Lower lobe of right lung (tissue), 2 donors: ENCODE measurements at places on chromosomes 16 and 17. TPM values are rescaled to one million over a fixed set of nuclear protein-coding genes. Genes with fewer than 3 reads are reported as not detected.

DNA sequence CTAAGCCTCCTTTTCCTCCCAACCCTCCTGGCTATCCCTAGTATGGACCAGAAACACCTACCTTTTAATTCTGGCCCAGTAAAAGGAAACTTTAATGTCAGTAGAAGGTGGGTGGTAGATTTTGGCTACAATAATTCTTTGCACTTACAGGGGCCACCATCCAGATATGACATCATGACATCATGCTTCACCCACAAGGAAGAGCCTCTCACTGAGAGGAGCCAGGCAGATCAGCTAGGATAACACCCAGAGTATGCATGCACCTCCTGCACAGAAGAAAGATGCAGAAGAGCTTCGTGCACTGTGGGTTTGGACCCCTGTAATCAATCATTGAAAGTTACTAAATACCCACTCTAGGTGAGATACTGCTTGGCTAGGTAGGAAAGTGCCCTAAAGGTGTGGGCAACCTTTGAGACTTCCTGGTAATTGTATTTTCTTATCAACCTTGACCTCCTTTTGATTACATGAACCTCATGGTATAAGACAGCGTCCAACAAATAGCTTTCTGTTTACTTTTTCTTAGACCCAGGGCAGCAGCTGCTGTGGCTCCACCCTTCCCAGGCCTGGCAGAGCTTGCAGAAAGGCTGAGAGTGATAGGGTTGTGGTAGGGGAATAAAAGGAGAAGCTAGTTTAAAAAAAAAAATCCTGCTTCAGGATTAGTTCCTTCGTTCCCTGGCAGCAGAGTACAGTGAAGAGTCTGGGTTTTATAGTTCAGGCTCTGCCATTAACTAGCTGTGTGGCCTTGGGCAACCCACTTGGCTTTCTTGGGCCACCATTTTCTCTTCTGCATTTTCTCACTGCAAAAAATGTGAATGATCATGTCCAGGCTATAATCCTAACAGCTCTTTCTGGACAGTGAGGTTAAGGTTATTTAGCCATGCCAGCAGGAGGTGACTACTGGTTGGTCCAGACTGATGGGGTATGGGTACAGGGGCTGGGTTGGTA, 6.2 kb downstream of the MAP3K14 start:
- peak overlapping the region; percentile 88 for H3K27ac ChIP-seq
- H3K4me1 ChIP-seq: peaks cover 100% of the 10 kb centered on the region
- no peaks in the 10 kb centered on the region for H3K36me3 ChIP-seq
- peak; percentile 59 for DNase-seq
- H3K27me3 ChIP-seq: no peaks in the 10 kb centered on the region
- H3K4me3 ChIP-seq: no peak overlapping the region

GRCh38 chr17:17119106-17119505, 76.8 kb downstream of the MPRIP start:
- no peaks in the 10 kb centered on the region for H3K27me3 ChIP-seq
- no peaks in the 10 kb centered on the region for H3K36me3 ChIP-seq
- peak overlapping the region; percentile 72 for H3K27ac ChIP-seq
- no peak overlapping the region for H3K4me3 ChIP-seq
- DNase-seq: peak; percentile 63
- peaks cover 69% of the 10 kb centered on the region for H3K4me1 ChIP-seq

GRCh38 chr17:19486351-19487023, 47.2 kb upstream of the SLC47A1 start:
- DNase-seq: no peak
- H3K36me3 ChIP-seq: no peaks in the 10 kb centered on the region
- peak overlapping the region; percentile 4 for H3K27ac ChIP-seq
- H3K4me1 ChIP-seq: no peaks in the 10 kb centered on the region
- H3K27me3 ChIP-seq: no peaks in the 10 kb centered on the region
- H3K4me3 ChIP-seq: no peak overlapping the region

GRCh38 chr17:64780096-64781013, 118.2 kb upstream of the SMURF2 start:
- H3K27me3 ChIP-seq: no peaks in the 10 kb centered on the region
- H3K27ac ChIP-seq: peak overlapping the region; percentile 88
- peak overlapping the region; percentile 66 for H3K4me3 ChIP-seq

DNA sequence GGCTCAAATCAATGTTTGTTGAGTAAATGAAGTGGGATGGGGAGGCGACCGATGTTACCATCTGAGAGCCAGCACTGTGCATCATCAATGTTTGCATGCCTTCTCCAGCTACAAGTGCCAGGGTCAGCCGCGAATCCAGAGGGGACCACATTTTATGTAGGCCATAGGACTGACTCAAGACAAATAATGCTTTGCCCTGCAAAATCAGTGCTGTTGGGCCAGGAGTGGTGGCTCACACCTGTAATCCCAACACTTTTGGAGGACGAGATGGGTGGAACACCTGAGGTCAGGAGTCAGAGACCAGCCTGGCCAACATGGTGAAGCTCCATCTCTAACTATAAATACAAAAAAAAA, 53.1 kb upstream of the WSB1 start:
- no peak overlapping the region for H3K27ac ChIP-seq
- H3K4me3 ChIP-seq: no peak overlapping the region
- peaks cover 73% of the 10 kb centered on the region for H3K4me1 ChIP-seq
- DNase-seq: no peak

GRCh38 chr16:46882940-46883307, 1.2 kb upstream of the GPT2 start:
- no peaks in the 10 kb centered on the region for H3K27me3 ChIP-seq
- no peak overlapping the region for H3K27ac ChIP-seq
- H3K36me3 ChIP-seq: no peaks in the 10 kb centered on the region
- H3K4me1 ChIP-seq: peaks cover 6% of the 10 kb centered on the region
- no peak for DNase-seq

DNA sequence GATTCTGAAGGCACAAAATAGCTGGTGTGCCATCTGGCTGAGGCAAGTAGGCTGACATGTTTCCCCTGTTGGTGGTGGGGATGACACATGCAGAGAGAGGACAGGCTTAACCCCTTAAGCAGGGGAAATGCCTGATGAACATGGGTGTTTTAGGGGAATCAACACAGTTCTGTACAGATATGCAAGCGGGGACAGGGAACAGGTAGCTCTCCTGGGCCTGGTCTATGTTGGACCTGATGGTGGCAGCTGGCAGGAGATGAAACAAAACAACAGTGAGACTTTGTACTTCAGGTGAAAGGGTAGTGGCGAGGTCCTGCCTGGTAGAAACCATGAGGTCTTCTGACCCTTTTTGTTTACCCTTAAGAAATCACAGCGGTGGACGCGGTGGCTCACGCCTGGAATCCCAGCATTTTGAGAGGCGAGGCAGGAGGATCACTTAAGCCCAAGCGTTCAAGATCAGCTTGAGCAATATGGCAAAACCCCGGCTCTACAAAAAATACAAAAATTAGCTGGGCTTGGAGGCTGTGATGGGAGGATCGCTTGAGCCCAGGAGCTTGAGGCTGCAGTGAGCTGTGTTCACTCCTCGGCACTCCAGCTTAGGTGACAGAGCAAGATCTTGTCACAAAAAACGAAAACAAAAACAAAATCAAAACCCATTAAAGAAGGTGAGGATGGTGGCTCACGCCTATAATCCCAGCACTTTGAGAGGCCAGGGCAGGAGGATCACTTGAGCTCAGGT, 10.5 kb downstream of the OR1F1 start:
- peaks cover 37% of the 10 kb centered on the region for H3K27me3 ChIP-seq
- DNase-seq: no peak
- H3K27ac ChIP-seq: no peak overlapping the region
- H3K36me3 ChIP-seq: no peaks in the 10 kb centered on the region

GRCh38 chr17:61659437-61659836, 68.4 kb upstream of the NACA2 start:
- no peaks in the 10 kb centered on the region for H3K36me3 ChIP-seq
- no peaks in the 10 kb centered on the region for H3K27me3 ChIP-seq
- no peak overlapping the region for H3K4me3 ChIP-seq
- no peak for DNase-seq
- H3K27ac ChIP-seq: no peak overlapping the region

DNA sequence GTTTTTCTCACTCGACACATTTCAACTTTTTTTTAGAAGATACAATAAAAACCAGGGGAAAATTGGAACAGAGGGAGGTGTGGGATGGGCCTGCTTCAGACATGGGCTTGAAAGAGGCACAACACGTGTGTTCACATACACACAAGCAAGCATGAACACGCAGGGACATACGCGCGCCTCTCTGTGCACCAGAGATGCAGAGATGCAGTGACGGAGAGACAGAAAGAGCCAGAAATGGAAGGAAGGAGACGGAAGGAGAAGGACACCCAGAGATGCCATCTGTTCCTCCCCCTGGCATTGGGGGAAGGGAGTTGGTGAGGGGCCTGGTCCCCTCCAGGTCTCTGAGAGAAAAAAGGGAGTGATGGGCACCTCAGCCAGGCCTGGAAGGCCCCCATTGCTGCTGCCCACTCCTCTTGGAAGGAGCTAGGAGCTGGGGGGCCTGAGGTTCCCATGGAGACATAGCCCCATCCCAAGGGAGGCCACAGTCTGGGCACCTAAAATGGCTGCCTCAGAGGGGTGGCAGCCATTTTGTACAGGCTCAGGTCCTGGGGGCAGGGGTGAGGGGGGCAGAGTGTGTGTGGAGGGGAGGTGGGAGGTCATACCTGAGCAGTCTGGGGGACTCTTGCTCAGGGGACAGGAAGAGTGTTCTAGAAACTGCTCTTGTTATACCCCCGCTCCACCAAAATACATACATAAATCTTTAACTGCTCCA, 3.8 kb upstream of the NEUROD2 start:
- H3K4me1 ChIP-seq: peaks cover 11% of the 10 kb centered on the region
- no peak overlapping the region for H3K27ac ChIP-seq
- no peak for DNase-seq
- peaks cover 40% of the 10 kb centered on the region for H3K27me3 ChIP-seq
- H3K36me3 ChIP-seq: no peaks in the 10 kb centered on the region

DNA sequence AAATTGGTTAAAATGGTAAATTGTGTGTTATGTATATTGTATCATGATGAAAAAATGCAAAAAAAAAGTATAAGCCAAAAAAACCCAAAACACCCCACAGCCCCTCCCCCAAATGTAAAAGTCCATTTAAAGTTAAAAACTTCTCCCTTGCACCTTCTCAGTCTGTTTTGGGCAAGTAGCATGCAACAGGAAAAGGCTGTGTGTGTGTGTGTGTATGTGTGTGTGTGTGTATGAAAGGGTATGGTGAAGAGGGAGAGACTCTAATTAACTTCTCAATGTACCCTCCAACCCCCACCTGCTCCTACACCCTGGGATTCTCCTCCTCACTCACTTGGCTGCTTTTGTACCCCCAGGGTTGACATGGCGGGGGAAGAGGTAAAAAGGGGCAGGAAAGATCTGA, 9.2 kb upstream of the GGT6 start:
- no peak for DNase-seq
- peaks cover 5% of the 10 kb centered on the region for H3K27me3 ChIP-seq
- no peak overlapping the region for H3K27ac ChIP-seq
- no peak overlapping the region for H3K4me3 ChIP-seq

DNA sequence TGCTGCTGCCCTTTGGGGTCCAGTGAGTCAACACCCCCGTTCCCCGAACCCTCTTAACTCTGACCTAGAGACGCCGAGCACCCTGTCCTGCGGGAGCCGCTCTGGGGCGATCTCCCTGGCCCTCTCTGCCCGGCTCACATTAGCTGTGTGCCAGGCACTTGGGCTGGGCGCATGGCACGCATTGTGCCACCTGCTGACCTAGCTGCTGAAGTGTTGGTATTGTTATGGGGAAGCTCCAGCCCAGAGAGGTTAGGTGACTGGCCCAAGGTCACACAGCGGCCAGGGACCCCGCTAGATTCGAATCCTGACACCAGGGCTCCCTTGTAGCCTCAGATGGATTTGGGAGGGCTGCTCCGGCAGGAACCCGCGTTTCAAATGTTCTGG, 1.1 kb downstream of the HSD17B1 start:
- H3K27me3 ChIP-seq: no peaks in the 10 kb centered on the region
- H3K4me1 ChIP-seq: peaks cover 19% of the 10 kb centered on the region
- H3K36me3 ChIP-seq: peaks cover 5% of the 10 kb centered on the region
- no peak for DNase-seq
- peak overlapping the region; percentile 89 for H3K4me3 ChIP-seq

GRCh38 chr16:22673421-22673831, 140.5 kb upstream of the HS3ST2 start:
- H3K4me3 ChIP-seq: no peak overlapping the region
- no peak overlapping the region for H3K27ac ChIP-seq
- no peaks in the 10 kb centered on the region for H3K36me3 ChIP-seq
- no peak for DNase-seq

- H3K36me3 ChIP-seq: no peaks in the 10 kb centered on the region
- H3K27ac ChIP-seq: no peak overlapping the region
- H3K4me1 ChIP-seq: no peaks in the 10 kb centered on the region
- no peak overlapping the region for H3K4me3 ChIP-seq
- no peaks in the 10 kb centered on the region for H3K27me3 ChIP-seq
- no peak for DNase-seq
Measured at GRCh38 chr16:49503256-49504022, 129.8 kb downstream of the C16orf78 start.

GRCh38 chr17:39134878-39135277, 16.6 kb downstream of the PLXDC1 start:
- H3K27ac ChIP-seq: no peak overlapping the region
- H3K4me3 ChIP-seq: no peak overlapping the region
- no peaks in the 10 kb centered on the region for H3K36me3 ChIP-seq

GRCh38 chr16:51508490-51509212, 357.6 kb upstream of the SALL1 start:
- DNase-seq: no peak

GRCh38 chr16:55828680-55829079, 4.2 kb downstream of the CES1 start:
- no peak overlapping the region for H3K27ac ChIP-seq
- H3K4me1 ChIP-seq: peaks cover 11% of the 10 kb centered on the region
- H3K4me3 ChIP-seq: no peak overlapping the region
- DNase-seq: no peak
- H3K27me3 ChIP-seq: no peaks in the 10 kb centered on the region

GRCh38 chr16:23269248-23269953, 32.7 kb upstream of the SCNN1B start:
- H3K4me3 ChIP-seq: no peak overlapping the region
- H3K4me1 ChIP-seq: no peaks in the 10 kb centered on the region
- DNase-seq: no peak
- H3K36me3 ChIP-seq: no peaks in the 10 kb centered on the region
- H3K27ac ChIP-seq: no peak overlapping the region

KRTAP4-4 gene
- not detected for total RNA-seq

CYGB gene
- 30.2 TPM for total RNA-seq

ANKRD40CL gene
- total RNA-seq: not detected

CSH1 gene
- total RNA-seq: not detected

PRCD gene
- 8.2 TPM for total RNA-seq

SLC13A2 gene
- not detected for total RNA-seq

NEUROD2 gene
- total RNA-seq: not detected
